Choroid plexus epithelial cell (primary cell): ENCODE measurements at places on chromosomes 13 and 19.

DNA sequence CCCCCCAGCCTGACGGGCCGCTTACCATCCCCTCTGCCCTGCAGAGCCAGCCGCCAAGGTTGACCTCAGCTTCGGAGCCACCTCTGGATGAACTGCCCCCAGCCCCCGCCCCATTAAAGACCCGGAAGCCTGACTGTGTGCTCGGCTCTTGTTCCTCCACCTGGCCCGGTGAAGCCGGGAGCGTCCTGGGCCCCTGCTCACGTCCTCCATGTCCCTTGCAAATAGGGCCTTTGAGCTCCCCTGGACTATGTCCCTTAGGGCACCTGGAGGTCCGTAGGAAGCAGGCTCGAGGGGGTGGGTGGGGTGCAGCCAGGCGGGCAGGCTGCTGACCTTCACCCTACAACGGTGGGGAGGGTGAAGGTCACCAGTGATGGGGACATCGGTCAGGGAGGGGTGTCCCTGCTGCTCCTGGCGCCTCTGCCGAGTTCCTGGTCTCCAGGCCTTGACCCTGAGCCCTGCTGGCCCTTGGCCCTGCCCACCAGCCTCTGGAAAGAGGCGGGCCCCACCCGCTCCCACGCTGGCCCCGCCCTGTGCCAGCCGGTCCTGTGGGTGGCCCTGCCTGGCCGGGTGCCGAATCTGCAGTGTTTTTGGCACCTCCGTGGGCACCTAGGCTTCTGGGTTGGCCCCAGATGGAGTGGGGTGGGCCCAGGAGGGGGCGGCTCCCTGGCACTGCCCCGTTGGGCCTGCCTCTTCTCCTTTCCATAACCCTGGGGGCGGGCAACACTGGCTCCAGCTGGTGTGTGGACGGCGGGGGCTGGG, 3.3 kb downstream of the ATP5F1D start:
- DNase-seq: no peak

DNA sequence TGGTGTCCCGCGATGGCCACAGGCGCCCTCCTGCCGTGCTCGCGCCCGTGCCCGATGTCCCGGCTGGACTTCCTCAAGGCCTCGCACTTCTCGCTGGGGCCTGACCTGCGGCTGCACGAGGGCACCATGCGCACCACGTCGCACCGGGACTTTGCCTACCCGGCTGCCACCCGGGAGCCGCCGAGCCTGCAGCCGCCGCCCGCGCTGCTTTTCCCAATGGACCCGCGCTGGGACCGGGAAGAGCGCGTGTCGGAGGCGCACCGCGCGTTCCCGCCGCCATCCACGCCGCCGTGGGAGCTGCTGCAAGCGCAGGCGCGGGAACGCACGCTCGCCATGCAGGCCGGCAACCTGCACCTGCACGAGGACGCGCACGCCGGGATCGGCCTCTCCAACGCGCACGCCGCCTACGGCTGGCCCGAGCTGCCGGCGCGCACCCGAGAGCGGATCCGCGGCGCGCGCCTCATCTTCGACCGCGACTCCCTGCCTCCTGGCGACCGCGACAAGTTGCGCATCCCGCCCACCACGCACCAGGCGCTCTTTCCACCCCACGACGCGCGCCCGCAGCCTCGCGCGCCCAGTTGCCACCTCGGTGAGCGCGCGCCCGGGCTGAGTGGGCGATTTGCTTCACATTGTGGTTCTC, 12.1 kb upstream of the PEX11G start:
- no peak for DNase-seq

DNA sequence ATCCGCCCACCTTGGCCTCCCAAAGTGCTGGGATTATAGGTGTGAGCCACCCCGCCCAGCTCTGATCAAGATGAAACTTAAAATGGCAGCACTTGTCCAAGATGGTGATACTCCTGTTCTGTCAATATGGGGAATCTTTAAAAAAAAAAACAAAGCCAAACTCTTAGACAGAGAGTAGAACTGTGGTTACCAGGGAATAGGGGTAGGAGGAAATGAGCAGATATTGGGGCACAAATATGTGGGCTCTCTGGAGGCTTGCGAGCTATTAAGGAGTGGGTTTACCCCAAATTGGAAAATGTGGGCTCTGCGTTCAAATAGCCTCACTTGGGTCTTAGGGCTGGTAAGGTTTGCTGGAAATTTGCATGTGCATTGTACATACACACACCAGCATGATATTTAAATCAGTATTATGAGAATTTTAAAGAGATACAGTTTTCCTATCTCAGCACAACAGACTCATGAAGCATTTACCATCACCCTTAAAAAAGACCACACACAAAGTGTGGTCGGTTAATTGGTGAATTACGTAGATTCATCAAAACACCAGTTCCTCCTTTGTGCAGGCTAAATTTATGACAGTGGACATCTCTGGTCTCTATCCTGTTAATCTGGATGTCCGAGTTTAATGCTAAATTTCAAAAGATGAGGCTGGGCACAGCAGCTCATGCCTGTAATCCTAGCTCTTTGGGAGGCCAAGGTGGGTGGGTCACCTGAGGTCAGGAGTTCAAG, 11.3 kb downstream of the CD70 start:
- no peak for DNase-seq

- no peak for DNase-seq
Observed at GRCh38 chr19:18290302-18291018, 9.0 kb upstream of the JUND start.

- DNase-seq: no peak
Observed at GRCh38 chr19:17872251-17873001, 681 bp downstream of the SLC5A5 start.

DNA sequence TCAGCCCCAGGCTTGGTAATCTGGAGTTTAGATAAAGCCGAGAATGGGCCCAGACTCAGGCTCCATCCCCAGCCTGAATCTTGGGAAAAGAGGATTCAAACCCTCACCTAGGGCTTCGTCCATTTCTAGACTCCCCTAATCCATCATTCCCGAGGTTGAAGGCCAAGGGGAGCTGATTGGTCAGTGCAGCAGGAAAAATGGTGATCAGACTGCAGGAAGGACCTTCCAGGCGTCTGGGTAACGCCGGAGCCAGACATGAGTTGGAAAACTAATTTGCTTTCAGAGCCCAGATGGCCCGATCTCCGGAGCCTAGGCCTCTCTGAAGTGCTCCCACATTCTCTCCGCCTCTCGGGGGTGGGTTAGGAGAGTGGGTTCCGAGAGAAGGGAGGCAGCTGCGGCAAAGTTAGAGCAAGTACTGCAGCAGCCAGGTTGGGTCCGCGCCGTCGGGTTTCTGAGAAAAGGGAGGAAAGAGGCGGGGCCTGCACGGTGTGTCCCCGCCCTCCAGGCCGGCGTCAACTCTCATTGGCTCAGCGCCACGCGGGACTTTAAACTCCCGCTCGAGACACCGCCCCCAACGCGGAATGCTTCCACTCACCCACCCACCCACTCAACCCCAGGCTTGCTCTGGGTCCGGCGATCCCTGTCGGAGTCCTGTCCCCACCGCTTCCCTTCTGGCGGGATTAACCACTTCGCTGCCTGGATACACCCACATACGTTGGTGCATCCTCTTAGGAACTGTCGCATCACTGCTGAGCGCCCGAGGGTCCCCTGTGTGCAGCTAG, 788 bp upstream of the RTBDN start:
- DNase-seq: no peak

GRCh38 chr13:101942038-101942437, 459.8 kb downstream of the FGF14 start:
- DNase-seq: peak; percentile 85

- DNase-seq: no peak
Observed at GRCh38 chr19:33094436-33095067, 13.6 kb downstream of the GPATCH1 start.

GRCh38 chr13:98285317-98285716, 108.2 kb upstream of the RNF113B start:
- peak; percentile 37 for DNase-seq

DNA sequence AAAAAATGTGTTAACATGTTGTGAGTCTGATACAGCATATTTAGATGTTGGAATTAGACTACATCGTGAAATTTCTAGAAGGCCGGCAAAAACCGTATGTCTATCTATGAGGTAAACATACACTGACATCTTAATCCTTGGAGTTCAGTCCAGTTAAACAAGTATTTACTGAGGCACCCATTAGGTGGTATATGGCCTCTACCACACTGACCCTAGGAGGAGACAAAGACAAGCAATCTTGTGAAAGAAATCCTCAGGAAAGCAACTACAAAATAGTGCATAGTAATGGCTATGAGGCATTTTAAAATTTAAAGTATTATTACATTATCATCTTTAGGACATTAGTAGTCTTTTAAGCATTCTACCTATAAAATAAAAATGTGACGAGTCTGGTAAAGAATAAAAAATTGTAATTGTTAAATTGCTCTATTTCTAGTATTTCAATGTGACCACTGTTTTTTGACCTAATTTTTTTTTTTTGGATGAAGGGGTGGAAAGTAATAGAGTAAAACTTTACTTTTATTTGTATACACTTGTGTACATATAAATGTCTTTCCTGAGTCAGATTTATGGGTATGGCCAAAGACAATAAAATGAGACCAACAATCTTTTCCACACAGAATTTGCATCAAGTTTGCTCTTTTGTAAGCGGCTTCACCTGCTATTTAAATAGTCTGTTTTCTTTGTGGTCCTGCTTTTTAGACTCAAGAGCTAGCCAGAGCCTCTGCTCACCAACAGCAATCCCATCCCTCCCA, 50.5 kb downstream of the KATNAL1 start:
- peak; percentile 48 for DNase-seq

DNA sequence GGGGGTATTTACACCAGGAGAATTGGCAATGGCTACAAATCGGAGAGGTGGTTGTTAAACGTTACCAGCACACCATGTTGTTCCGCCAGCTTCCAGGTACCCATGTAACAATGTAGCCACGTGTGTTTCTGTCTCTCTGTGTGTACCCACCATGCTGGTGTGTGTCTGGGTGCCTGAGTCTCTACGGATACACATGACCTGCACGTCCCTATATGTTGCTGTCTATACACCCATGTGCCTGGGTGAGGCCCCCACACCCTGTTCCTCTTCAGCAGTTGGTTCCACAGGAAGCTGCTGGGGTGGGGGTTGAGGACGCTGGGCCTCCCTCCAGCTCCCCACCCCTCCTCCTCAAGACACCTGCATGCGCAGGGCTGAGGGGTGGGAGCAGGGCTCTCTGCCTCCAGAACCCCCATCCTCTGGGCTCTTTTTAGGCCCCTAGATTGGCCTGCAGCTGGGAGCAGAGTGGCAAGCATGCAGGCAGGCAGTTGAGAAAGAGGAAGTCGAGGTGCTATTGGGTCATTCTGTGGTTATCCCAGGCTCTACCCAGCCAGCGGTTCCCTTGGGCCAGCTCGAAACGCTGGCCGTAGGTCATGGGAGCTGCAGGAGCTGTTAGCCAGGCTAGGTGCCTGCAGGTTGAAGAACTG, at the start of gene ARHGEF18:
Gene ARHGEF18 (plus strand): TSS at position 351 of the 644 bp plus-strand sequence. CDS start 13,954 bp downstream, outside the sequence.
- DNase-seq: peak; percentile 32

DNA sequence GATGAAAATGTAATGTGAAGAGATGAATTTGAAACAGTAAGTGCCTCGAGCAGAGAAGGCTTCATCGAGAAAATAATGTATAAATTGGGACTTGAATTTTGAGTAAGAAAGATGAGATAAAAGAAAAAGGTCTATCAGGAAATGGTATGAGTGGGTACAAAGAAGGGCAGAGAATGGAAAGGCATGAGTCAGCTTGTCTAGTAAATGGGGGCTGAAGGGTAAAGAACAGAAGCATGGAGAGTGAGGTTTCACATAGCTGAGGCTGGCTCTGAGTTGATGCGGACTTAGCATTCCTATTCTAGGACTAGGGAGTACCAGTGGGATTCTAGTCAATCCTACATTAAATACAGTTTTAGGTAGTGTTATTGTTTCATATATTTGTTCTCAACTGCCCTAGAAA, 85.8 kb downstream of the ZC3H13 start:
- no peak for DNase-seq

- DNase-seq: no peak
Observed at GRCh38 chr13:33015791-33016323, 366 bp upstream of the KL start.

- DNase-seq: peak; percentile 71
Observed at GRCh38 chr13:81929988-81930387, 1589.1 kb upstream of the SPRY2 start.

DNA sequence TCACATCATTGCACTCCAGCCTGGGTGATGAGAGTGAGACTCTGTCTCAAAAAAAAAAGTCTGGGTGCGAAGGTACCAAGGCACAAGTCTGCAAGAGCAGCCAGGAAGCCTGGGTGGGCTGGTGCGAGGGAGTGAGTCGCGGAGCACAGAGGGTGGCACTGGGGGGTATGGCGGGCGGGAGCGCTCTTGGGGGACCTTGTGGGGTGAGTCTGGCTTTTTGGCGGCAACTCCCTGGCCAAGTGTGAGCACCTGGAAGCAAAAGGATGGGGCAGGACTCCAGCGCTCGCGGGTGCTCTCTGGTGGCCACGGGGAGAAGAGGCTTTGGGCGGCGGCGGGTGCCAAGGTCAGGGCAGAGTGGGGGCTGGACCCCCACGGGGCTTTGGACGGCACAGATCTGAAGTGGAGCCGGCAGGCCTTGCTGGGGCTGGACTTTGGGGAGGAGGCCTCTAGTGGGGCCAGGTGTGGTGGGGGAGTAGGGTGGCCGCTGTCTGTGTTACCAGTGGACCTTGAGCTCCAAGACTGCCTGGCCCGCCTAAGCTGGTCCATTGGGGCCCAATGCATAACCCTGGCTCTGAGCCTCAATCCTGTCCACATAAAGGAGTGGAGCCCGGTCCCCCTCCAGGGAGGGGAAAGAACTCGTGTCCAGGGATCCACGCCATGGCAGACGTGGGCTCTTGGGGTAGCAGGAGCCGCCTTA, 1.6 kb downstream of the P2RY11 start:
- DNase-seq: peak; percentile 44

- peak; percentile 49 for DNase-seq
Observed at GRCh38 chr13:91375116-91375729, 23.2 kb upstream of the GPC5 start.

DNA sequence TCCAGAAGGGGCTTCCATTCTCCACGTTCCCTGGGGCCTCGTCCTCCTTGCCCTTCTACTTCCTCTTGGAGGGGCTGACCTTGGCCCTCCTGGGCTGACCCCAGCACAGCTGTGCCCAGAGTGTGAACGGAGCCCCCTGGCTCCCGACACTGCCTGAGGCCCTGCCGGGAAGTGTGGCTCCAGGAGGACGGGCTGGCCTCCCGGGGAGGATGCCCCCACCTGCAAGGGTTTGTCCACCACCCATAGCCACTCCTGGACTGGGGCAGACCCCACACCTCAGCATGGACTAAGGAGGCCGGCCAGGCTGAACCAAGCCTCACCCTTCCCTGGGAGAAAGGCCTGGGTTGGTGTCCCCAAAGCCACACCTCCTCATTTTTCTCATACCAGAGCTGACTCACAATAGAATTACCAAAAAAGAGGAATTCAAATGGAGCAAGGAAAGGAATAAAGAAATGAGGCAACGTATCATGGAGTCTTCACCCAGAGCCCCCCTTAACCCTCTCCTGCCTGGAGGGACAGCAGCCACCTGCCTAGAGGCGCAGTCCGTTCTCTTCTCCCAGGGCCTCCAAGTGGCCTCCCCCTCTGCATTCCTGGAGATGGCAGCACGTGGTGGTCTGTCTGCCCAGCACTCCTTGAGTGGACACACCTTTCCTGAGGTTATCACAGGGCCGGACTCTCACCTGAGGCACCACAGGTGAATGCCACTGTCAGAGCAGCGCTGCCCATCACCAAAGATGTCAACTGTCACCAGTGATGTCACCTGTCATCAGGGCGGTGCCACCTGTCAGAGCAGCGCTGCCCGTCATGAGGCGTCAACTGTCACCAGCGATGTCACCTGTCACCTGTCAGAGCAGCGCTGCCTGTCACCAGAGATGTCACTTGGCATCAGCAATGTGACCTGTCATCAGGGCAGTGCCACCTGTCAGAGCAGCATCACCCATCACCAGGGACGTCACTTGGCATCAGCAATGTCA, 3.1 kb upstream of the C13orf46 start:
- peak; percentile 74 for DNase-seq
